ENCODE measurements at places on chromosomes 16 and 17.

- peak; percentile 86 for DNase-seq
These were observed 10.1 kb upstream of the KRT28 start for GRCh38 chr17:40809721-40810421.

GRCh38 chr17:59327121-59327980 lies 4.1 kb upstream of the YPEL2 start:
- no peak for DNase-seq

GRCh38 chr16:86298758-86299134 lies 211.6 kb upstream of the FOXF1 start:
- peak; percentile 82 for DNase-seq

DNA sequence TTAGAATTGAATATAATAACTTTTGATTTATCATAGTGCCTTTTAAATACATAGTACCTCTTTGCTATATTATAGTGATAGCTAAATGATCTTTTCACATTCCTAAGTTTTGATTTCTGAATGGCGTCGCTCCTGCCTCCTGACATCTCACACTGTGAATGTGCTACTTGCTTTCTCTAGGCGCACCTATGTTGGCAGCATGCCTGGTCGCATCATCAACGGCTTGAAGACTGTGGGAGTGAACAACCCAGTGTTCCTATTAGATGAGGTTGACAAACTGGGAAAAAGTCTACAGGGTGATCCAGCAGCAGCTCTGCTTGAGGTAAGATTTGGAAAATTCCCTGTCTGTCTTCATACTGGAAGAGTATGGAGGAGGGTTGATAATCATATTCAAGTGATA lies 29.8 kb upstream of the ABCC11 start:
- DNase-seq, result no peak

DNA sequence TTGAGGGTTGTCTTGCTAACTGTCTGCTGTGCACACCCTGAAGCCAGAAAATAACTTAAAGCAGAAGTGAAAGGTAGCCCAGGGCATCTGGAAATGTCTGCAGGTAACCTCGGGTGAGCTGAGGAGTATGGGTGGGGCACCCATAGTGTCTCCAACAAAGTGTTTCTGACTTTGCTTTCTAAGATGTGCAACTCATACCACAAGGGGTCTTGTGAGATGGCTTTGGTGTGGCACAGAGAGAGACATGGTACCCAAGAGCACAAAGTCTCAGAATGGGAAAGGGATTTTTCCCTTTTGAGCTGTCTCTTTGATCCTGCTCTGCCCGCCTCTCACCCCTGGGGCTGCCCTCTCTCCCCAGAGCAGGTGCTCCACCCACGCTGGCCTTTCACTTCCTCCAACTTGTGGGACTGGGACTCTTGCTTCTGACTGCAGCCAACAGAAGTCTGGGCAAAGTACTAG lies 6.9 kb downstream of the CHD9 start:
- DNase-seq, result no peak

GRCh38 chr16:70661918-70662641 lies 15.7 kb downstream of the IL34 start:
- peak; percentile 32 for DNase-seq

- peak; percentile 18 for DNase-seq
These were observed 17.0 kb upstream of the ABCA8 start for GRCh38 chr17:68972119-68972704.

DNA sequence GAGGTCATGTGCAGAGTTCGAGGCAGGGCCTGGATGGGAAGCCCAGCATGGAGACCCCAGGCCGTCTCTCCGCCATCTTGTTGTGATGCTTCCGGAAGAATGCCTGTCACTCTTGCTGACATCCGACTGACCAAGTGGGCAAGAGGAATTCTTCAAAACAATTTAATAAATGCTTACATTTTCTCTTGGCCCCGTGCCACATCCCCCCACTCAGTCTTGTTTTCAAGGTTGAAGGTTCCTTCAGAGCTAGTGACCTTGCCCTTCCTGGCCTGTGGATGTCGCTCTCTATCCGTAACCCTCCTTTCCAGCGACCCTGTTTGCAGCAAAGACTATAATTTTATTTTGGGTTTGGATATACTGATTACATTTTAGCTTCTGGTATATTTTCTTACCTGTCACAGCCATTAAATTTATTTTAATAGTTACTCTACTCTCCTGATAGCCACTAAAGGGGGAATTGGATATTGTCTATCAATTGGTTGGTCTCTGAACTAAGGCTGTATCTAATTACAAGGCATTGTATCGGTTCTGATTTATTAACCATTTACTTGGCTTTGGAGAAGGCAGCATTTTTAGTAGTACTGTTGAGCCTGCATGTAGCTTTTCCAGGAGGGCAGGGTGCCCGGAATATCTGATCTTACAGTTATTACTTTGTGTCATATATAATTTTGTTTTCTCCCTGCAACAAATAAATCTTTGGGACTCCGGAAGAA lies 264.5 kb downstream of the WWOX start:
- DNase-seq, result no peak

DNA sequence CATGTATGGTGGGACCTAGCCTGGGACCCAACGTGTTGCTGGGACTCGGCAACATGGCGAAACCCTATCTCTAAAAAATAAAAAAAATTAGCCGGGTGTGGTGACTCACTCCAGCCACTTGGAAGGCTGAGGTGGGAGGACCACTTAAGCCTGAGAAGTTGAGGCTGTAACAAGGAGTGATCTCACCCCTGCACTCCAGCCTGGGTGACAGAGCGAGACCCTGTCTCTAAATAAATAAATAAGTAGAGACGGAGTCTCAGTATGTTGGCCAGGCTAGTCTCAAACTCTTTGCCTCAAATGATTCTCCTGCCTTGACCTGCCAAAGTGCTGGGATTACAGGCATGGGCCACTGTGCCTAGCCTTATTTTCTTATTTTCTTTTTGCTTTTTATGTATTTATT lies 10.1 kb upstream of the CNP start:
- no peak for DNase-seq

GRCh38 chr17:36779550-36779949 lies 157.7 kb upstream of the LHX1 start:
- no peak for DNase-seq

- no peak for DNase-seq
These were observed 55.0 kb upstream of the RPL38 start for GRCh38 chr17:74148446-74148845.
